ENCODE measurements at places on chromosomes 16 and 17.

GRCh38 chr17:60960398-60961065 lies 282.9 kb downstream of the BCAS3 start:
- DNase-seq, result no peak

DNA sequence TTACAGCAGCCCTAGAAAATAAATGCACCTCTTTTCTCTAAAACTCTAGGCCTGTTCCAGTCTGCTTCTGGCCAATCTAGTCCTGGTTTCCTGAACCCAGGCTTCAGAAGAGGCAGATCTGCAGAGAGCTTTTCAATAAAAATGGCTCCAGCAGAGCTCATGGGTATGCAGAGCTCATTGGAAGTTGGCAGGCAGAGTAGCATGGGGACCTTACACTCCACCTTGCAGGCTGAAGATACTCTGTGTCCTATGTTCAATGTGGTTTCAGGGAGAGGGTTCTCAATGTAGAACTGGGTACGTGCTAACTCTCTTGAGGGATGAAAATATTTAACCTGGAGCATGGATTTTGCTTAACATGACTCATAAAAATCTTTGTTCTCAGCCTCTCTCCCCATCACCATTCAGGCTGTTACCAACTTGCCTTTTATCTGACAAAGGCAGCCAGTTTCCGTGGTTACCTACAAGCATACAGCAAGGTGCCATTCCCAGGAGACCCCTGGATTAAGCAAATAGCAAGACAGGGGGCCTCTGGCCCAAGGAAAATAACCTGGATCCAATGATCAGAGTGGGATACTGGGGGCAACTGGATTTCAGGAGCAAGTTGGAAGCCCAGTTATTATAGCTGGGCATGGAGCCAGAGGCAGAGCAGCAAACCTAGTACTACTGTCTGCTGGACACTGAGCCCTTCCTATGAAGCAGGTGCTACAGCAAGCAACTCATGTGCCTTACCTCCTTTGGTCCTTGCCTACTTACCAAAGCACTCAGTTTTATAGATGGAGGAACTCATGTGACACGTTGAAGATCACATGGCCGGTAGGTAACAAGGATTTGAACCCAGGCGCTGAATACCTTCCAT lies 98.2 kb upstream of the DHX40 start:
- DNase-seq, result no peak

DNA sequence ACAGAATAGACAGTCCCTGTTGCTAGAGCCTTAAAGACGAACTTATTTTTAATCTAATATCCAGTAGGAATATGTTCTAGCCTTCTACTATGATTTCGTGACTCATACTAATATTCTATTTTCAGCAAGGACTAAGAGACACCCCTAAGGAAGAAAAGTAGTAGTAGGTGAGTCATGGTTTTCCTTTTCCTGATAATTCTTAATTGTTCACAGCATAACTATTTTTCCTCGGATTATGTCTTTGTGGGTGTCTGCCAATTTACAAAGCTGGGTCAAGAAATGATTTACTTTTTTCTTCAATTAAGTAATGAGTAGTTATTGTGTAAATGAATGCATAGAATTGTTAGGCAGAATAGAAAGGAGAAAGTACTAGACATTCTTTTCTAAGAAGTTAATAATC lies 292.2 kb downstream of the TOX3 start:
- no peak for DNase-seq

- no peak for DNase-seq
Measured at GRCh38 chr16:11183951-11184350, 72.1 kb downstream of the SOCS1 start.

DNA sequence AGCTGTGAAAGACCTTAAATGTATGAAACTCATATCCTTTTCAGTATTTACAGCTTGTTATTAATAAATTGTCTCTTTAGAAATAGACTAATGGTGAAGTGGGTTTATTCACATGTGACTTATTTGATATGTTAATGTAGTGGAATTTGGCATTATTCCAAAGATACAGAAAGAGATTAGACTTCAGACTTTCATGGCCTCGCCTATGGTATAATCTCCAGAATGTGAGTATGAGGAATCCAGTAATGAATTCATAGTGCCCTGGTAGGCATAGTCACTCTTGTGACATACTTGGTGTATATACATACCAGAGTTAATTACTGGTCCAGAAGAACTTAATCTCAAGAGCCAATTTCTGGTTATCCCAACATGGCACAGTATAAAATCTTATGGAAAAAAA lies 72.7 kb downstream of the OMG start:
- no peak for DNase-seq

DNA sequence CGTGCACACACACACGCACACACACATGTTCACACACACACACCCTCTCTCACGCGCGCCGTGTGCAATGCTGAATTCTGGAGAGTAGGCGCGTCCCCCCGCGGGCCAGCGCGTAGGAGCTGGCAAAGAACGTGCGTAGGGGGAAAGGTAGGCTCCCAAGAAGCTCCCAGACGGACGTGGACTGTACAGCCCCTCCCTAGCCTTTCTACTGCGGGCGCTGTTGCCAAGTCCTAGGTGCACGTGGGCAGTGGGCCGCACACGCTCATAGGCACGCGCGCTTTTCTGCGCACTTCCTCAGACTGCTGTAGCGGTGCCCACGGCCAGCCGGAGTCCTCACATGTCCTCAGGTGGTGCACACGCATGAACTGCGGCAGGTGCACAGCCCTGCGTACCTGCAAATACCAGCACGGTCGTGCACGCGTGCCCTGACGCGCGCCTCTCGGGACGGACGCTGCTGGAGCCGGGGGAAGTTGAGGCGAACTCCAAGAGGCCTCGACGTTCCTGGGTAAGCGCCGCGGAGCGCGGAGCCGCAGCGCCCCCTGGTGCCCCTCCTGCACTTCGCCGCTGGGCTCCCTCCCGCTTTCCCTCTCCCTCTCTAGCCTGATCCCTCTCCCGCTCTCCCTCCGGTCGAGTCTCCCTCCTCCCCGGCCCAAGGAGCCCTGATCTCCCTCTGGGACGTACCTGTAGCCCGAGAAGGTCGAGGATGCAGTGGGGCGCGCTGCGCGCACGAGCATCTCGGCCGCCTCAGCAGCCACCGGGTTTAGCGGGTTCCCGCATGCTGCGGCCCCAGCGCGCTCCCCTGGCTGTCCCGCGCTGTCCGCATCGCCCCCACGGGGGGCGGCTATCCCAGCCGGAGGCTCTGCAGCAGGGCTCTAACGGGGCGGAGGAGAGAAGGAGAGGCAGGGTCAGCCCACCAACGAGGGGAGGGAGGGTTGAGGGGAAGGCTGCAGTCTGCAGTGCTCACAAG lies 749 bp downstream of the GRIN2A start:
- peak; percentile 26 for DNase-seq
